ENCODE measurements at places on chromosomes 16 and 17.

DNA sequence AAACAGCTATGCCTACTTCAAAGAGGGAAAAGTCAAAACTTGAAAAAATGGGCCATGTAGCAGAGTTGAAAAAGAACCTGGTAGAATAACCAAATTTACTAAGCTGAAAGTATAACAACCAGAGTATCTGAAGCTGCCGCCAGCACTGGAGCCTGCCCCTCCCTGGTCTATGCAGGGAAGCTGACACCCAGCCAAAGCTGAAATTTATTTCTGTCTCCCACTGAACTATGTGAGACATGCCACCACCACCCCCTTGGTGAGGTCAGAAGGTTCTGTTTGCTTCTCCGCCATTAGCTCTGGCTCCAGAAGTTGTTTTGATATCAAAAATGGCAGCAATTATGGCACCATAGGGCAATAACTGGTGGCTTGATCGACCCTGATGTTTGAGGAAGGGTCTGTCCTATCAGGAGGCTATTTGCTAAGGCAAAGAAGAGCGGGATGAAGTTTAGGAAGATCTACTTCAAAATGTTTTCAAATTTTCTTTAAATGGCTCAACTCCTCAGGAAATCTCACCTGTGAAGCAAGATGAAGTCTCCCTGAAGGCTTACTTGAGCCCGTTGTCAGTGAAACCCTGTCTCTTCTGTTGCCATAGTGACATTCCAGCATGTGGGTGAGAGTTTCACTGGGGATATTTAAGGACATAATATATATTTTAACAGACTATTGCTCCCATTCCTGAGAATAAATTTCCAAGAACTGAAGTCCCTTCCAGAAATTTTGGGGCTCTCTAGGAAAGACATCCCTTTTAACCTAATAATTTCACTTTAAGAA, 122.0 kb downstream of the COPRS start:
- no peaks in the 10 kb centered on the region for H3K4me1 ChIP-seq
- no peak for DNase-seq
- H3K27ac ChIP-seq: no peak overlapping the region
- no peak overlapping the region for H3K4me3 ChIP-seq
- H3K36me3 ChIP-seq: no peaks in the 10 kb centered on the region
- H3K27me3 ChIP-seq: peaks cover 15% of the 10 kb centered on the region

- no peak overlapping the region for H3K4me3 ChIP-seq
- H3K27me3 ChIP-seq: no peaks in the 10 kb centered on the region
- no peaks in the 10 kb centered on the region for H3K36me3 ChIP-seq
- H3K4me1 ChIP-seq: peaks cover 4% of the 10 kb centered on the region
- H3K27ac ChIP-seq: no peak overlapping the region
Measured at GRCh38 chr16:47469227-47469626, 8.1 kb downstream of the PHKB start.

GRCh38 chr16:27273330-27273669, 4.7 kb upstream of the NSMCE1 start:
- no peaks in the 10 kb centered on the region for H3K27me3 ChIP-seq
- H3K27ac ChIP-seq: peak overlapping the region; percentile 94
- no peak for DNase-seq
- peak overlapping the region; percentile 68 for H3K4me3 ChIP-seq
- peaks cover 13% of the 10 kb centered on the region for H3K36me3 ChIP-seq

- peaks cover 54% of the 10 kb centered on the region for H3K36me3 ChIP-seq
- peak overlapping the region; percentile 86 for H3K27ac ChIP-seq
- DNase-seq: peak; percentile 75
- H3K4me1 ChIP-seq: peaks cover 50% of the 10 kb centered on the region
- H3K4me3 ChIP-seq: peak overlapping the region; percentile 90
Measured at GRCh38 chr17:38706505-38707216, 1.6 kb downstream of the MLLT6 start.

DNA sequence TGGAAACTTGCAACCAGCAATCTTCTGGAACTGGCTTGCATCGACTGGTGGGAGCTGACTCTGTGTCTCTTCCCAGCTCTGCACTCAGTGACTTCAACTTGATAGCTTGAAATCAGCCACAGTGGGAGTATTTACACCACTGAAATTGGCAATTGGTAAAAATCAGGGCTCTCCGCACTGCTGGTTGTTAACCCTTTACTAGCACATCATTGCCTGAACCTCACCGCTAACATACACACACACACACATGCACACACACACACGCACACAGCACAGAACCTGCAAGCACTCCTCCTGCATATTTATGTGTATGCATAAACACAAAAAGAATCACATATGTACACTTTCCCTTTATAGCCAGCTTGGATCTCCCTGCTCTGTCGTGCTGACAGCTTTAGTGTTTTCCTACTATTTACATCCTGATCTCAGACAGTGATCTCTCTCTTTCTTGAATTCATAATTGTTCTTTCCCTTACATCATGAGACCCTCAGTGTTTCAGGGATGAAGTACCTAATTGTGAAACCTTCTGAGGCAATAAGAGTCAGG, 7.9 kb upstream of the TMIGD1 start:
- H3K4me1 ChIP-seq: peaks cover 18% of the 10 kb centered on the region
- H3K4me3 ChIP-seq: no peak overlapping the region
- H3K36me3 ChIP-seq: no peaks in the 10 kb centered on the region
- H3K27me3 ChIP-seq: peaks cover 8% of the 10 kb centered on the region
- H3K27ac ChIP-seq: no peak overlapping the region

- DNase-seq: no peak
- no peak overlapping the region for H3K27ac ChIP-seq
- H3K36me3 ChIP-seq: no peaks in the 10 kb centered on the region
- H3K4me3 ChIP-seq: no peak overlapping the region
- no peaks in the 10 kb centered on the region for H3K27me3 ChIP-seq
Measured at GRCh38 chr16:76614269-76614668, 337.1 kb downstream of the CNTNAP4 start.

- no peaks in the 10 kb centered on the region for H3K27me3 ChIP-seq
- DNase-seq: peak; percentile 62
- H3K36me3 ChIP-seq: peaks cover 48% of the 10 kb centered on the region
- no peak overlapping the region for H3K27ac ChIP-seq
- H3K4me3 ChIP-seq: no peak overlapping the region
- H3K4me1 ChIP-seq: peaks cover 17% of the 10 kb centered on the region
Measured at GRCh38 chr17:1650731-1651558, 1.3 kb upstream of the RILP start.

DNA sequence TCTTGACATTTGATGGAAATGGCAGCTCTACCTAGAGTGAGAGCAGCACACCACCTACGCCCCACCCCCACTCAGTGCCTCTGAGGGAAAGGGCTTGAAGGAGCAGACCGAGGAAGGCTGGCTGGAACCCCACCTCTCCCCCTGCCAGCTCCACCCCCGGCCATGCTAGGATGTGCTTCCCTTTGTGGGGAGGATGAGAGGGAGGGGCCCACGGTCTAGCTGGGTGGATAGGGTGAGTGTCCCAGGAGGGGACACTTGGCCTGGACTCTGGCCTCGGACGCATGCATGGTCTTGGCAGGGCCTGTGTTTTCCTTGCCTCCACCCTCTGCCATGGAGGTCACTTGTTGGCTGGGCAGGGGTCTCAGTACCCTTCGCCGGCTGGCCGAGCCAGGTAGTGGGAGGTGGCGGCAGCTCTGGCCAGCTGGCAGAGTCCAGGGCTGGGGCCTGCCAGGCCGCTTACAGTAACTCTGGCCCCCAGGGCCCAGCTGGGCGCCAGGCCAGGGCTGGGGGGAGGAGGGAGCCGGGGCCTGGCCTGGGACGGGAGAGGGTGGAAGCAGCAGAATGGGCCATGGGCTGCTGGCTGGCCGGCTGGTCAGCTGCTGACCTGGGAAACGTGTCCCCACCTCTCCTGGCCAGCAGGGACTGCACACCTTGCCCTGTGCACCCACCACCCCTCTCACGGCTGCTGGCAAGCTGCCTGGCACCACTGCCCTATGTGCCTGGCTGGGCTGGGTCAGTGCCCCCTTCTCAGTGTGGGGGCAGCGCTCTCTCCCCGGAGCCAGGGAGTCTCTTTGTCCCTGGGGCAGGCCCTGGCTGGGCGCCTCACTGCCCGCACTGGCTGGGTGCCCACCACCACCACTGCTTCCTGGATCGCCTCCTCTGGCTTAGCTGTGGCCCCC, 23.0 kb downstream of the RARA start:
- peak; percentile 71 for DNase-seq
- peak overlapping the region; percentile 68 for H3K27ac ChIP-seq
- peaks cover 68% of the 10 kb centered on the region for H3K4me1 ChIP-seq

DNA sequence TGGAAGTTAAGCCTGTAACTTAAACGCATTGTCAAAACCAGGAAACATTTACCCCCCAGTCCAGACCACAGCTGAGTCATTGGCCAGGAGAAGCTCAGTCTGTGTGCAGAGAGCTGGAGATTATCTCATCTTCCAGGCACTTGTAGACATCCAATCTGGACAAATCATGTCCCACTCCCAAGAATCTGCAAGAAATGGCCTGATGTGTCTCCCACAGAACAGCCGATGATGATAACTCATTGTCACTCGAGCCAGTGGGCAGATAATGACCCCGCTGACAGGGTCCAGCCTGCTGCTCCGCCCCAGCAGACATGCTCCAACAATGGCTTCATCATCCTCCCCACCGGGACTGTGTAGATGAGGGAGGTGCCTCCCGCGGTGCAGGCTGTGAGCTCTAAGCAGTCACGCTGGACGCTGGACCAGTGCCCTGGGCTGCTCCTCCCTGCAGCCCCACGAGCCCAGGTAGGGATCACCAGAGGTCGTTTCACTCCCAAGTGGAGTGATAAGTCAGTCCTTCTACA, 322.5 kb downstream of the C16orf95 start:
- H3K27ac ChIP-seq: no peak overlapping the region
- H3K27me3 ChIP-seq: no peaks in the 10 kb centered on the region

DNA sequence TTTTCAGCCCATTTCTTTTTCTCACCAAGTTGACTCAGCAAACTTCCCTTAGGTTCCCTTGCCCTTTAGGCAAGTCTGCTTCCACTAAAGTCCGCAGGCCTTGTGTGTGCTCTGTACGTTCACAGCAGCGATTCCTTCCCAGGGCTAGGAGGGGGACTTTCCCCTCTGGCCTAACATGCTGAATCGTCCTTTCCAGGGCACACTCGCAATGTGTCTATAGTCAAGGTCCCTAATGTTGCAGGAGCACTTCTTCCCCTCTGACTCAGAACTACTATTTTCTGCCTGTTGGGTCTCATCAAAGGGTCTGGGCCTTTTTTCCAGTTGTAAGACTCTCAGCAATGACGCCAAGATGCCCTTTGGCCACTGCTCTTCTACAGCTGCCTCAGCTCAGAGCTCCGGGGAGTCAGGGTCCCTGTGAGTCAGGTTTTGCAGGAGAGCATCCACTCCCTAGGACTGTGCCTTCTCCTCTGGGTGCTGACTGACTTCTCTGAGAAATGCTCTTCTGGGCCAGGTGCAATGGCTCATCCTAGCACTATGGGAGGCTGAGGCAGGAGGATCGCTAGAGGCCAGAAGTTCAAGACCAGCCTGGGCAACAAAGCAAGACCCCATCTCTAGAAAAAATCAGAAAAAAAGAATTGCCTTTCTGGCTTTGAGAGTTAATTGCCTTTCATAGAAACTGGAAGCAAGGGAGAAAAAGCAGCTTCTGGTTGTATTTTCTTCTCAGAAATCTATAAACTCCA, 64.4 kb upstream of the TBX2 start:
- DNase-seq: no peak
- H3K4me3 ChIP-seq: no peak overlapping the region
- peaks cover 6% of the 10 kb centered on the region for H3K27me3 ChIP-seq
- H3K27ac ChIP-seq: no peak overlapping the region
- no peaks in the 10 kb centered on the region for H3K4me1 ChIP-seq

All from activated CD4-positive, alpha-beta T cell treated with anti-CD3 and anti-CD28 coated beads, Interleukin-2, amount 10 ng/mL, durations not matched to agents 24 days and 14 days (primary cell).